ENCODE measurements at places on chromosomes 1 and 21.
A peak's percentile ranks its signal among the peaks of the same experiment; 100 is the strongest.

- no peak for DNase-seq
These were observed 26.5 kb downstream of the CAMK1G start for GRCh38 chr1:209609791-209610630.

GRCh38 chr21:42535602-42536171 is 22.0 kb downstream of the SLC37A1 start:
- DNase-seq, result no peak

DNA sequence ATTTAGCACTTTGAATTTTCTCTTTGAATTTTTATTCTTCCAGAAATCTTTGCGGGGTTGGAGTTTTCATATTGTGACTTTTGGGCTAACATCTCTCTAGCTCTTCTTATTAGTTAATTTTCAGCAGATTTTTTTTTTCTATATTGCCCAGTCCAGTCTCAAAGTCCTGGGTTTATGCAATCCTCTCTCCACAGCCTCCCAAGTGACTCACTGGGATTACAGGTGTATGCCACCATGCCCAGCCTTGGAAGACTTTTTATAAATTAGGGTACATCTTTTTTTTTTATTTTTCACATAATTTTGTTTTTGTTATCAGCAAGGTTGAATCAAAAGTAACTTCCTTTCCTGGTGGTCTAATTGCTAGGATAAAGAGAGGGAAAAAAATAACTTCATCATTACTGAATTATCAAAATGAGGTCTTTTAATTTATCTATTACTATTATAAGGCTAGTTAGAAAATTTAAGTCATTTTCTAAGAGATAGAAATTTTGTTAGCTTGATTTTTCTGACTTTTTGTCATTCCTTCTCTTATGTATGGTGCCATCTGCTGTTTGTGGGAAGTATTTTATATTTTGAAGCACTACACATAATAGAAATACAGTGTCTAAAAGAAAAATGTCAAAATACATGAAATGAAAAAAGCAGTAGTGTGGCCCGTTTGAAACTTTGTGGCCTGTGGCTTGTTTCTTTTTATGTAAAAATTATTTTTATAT is 273.4 kb upstream of the CACYBP start:
- DNase-seq, result no peak

DNA sequence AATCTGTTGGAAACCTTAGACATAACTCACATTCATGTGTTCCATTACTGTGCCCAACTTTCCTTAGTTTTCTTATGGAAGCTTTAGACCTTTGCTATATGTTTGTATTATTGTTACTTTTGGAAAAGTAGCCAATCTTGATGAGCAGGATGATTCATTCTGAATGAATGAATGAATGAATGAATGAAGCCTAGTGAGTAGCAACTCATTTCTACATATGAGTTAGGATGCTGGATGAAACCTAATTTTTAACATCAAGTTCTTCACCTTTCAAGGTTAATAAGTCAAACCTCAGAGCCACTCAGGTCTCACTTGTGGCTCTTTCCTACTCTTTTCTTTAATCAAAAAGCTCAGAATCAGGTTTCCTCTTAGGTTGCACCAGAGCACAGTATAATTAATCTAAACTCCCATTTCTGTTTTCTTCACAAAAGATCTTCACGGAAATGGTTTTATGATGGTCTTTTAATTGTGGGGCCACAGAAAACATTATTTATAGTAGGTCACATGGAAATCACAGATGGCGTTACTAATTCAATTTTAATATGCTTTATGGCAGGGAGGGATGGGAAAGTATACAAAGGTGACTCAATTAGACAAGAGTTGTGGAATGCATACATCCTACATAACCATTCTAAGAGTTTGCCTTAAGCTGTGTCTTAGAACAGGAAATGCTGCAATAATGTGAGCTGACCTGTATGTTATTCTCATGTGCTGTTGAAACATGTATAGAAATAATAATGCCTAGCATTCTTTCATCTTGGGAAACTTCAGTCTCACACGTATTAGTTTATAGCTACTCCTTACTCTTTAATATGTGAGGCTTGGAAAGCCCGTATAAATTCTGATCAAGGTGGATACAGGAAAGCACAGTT is 4.5 kb upstream of the DDX59 start:
- no peak for DNase-seq

GRCh38 chr1:6086358-6086757 is 40.7 kb downstream of the KCNAB2 start:
- no peak for DNase-seq

- DNase-seq, result no peak
These were observed 141.2 kb downstream of the COL24A1 start for GRCh38 chr1:86015375-86015774.

- DNase-seq, result no peak
These were observed 562.8 kb downstream of the KIF26B start for GRCh38 chr1:245717611-245718010.

DNA sequence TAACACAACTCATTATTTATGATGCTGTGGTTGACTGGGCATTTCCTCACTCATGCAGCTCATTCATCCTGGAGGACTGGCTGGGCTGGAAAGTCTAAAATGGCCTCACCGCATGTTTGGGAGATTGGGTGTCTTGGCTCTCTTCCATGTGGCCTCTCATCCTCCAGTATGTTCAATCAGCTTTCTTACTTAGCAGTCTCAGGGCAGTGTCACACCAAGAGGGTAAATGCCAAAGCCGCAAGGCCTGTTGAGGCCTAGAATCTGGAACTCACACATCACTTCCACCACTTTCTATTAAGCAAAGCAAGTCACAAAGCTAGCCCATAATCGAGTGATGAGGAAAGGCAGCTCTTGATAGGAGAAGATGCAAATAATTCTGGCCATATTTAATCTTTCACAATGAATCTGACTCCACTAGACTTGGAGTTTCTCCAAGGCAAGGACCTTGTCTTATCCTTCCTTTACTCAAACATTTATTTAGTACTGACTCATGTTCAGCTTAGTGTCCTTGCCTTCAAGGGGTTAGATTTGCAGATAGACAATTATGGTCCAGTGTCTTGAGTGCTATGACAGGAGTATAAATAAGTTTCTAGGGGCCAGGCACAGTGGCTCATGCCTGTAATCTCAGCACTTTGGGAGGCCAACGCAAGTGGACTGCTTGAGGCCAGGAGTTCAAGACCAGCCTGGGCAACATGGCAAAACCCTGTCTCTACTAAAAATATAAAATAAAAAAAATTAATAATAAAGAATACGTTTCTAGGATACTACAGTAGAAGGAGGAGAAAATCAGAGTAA is 45.1 kb downstream of the TMEM53 start:
- DNase-seq, result no peak

DNA sequence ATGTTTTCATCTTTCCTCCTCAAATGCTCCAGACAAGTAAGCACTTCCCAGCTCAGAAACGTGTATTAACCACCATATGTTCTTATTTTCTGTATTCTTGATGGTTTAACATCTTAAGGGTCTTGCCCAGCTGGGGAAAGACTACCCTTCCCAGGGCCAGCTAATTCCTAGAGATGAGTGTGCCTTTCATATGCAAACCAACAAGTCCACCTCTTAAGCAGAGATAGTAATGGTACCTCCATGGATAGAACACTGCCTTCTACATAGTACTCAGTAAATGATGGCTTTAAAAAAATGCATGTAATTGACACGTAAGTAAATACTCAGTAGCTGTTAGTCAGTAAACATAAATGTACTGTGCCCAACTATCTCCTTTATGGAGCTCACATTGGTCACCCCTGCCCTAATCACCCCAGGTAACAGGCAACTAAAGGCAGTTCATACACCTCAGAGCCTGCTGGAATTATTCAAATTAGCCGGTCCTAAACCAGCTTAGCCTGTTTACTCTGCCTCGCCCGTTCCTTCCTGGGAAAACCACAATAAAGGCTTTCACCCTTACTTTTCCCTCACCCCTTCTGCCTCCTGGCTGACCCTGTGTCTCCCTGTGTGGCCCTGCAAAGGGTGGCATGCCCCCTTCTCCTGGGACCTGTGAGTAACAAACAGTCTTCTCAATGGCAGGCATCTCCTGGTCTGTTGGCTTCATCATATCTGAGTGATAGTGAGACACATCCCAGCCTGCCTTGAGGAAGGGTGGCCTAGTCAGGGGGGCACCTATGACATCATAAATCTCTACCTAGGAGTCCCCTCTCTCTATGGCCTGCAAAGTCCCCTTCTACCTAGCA is 40.1 kb upstream of the KLHDC7A start:
- DNase-seq, result no peak

GRCh38 chr1:29542548-29542947 is 306.2 kb downstream of the PTPRU start:
- no peak for DNase-seq

- DNase-seq, result no peak
These were observed 65.3 kb upstream of the TENT5B start for GRCh38 chr1:27077968-27078367.

GRCh38 chr1:14514739-14515138 is 83.7 kb upstream of the KAZN start:
- no peak for DNase-seq

- no peak for DNase-seq
These were observed 12.9 kb downstream of the PPIE start for GRCh38 chr1:39751595-39751994.

DNA sequence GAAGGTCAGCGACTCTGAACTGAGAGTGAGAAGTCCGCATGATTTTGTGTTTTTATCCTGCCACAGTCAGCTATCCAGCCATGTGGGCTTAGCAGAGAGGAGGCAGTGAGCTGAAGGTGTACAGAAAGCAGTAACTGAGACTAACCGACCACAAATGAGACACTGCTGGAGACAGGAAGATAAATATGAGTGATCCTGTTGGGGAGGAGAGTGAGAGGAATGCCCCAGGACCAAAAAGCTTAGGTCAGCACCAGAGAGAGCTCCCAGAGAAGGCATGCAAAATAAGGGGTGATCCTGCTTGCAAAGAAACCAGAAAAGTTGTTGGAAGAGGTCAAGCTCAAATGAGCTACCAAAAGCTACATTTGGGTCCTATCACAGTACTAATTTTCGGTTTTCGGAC is 63.7 kb downstream of the HLCS start:
- no peak for DNase-seq

DNA sequence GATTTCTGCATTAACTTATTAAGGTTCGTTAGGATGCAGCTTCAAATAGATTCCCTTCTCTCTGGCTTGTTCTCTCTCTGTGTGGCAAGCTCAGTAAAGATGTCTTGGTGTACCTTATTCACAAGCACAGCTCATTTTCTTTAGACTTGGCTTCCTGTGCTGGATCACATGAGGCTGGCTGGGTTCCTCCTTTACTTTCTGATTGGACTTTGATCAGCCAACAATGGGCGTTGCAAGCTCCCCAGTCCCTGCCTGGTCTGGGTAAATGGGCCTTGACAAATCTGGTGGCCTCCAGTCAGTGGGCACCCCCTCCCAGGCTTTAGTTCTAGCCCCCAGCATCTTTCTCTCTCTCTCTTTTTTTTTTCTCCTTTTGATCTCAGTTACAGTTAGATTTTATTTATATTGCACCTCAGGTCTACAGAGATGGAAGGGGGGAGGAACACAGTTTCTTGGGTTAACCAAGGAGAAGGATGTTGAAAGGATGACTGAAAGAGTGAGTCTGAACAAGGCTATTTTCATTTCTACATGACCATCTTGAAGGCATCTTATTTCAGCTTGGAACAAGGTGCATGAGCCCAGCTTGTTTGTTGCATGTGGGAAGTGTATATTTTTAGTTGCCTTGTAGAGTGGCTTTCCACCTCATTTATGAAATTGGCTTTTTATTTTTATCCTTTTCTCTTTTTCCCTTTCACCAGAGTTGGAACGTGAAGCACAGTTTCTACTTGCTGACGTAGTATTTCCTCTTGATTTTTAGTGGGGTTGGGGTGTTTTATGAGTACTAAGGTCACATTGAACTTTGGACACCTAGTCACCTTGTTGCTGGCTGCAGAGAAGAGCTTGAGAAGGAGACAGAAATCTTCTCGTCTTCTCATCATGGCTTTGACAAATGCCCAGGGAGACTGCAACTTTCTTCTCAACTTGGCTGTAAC is 77.1 kb downstream of the PBX1 start:
- DNase-seq, result no peak

DNA sequence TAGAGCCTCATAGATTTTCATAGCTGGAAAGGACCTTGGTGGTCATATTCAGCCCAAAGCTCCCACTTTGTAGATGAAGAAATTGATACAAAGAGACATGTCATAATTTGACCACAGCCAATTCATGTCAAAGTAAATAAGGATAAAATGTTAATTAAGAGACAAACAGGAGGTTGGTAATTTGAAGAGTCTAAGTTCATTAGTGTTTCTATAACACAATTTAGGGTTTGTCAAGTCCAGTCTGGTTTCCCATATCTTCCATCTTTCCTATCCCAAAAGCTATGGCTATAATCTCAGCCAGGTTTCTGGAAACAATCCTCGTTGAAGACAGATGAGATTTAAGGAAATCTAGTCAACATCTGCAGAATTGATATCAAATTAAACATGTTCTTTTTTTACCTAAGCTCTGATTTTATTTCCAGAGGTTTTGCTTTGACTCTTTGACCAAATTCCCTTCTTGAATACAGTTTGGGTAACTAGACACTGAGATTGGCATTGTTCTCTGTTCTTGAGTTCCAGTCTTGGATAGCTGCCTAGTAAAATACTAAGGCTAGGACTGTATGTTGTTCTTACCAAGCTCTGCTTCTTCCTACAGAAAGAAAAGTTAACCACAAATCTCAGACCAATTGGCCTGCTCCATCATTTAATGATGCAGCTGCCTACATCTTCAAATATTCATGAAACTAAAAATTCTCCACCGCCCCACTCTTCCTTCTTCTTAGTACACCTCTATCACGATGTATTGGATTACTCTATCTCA is 62.0 kb downstream of the SLC44A5 start:
- no peak for DNase-seq

- DNase-seq, result peak; percentile 88
These were observed 33.3 kb upstream of the KCNE1 start for GRCh38 chr21:34545079-34545884.

- no peak for DNase-seq
These were observed 650.8 kb downstream of the NPHP4 start for GRCh38 chr1:5341471-5341870.
